ENCODE measurements at places on chromosomes 2 and 18.

DNA sequence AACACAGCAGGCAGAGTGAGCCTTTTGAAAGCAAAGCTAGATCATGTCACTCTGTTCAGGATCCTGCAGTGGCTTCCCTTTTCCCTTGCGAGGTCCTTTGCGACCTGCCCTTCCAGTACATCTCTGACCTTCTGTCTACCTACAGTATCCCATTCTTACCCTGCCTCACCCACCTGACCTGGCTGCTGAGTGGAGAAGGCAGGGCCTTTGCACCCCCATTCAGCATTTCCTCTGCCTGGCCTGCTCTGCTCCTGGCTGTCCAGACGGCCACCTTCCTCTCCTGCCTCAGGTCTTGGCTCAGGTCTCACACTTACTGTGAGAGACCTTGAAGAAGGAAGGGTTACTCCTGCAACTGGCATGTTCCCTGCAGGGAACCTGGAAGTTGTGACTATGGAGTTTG lies 77.4 kb downstream of the MAPRE2 start:
- DNase-seq: no peak

GRCh38 chr2:7773362-7774360 lies 856.4 kb downstream of the RNF144A start:
- DNase-seq: no peak

GRCh38 chr18:1541478-1541877 lies 636.8 kb downstream of the ADCYAP1 start:
- no peak for DNase-seq

GRCh38 chr2:213806125-213806726 lies 522.0 kb downstream of the SPAG16 start:
- DNase-seq: peak; percentile 55

DNA sequence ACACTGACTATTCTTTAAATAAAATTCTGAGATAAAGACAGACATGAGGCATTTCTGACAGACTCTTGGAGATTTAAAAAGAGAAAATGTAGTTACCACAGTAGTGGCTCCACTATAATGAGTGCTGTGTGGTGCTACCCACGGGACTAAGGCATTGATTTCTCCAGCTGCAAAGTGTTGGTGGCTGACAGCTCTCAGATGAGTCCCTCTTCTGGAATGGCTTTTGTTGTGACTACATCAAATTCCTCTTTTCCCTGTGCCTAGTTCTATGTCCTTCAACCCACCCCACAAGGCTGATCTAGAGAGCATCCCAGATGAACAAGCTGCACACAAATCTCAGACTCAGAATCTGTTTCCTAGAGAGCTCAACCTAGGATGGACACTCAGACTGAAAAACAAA lies 884.8 kb upstream of the ZEB2 start:
- DNase-seq: no peak

All from astrocyte of the spinal cord (primary cell).